ENCODE measurements at places on chromosomes 6 and 20.

DNA sequence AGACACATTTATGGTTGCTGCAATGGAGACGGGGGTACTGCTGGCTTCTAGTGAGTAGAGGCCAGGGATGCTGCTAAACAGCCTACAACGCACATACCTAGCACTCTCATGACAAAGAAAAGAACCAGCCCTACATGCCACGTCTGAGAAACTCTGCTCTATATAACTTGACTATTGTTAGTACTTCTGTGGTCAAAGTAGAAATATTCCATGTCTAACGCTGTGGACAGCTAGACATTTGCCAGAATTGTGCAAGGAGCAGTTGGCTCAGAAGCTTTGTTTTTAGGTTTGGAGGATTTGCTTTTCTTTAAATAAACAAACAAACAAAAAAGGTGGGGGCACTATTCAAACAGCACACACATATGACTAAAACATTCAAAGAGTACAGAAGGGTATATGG lies 20.5 kb downstream of the UBE2V1 start:
- DNase-seq, result no peak

DNA sequence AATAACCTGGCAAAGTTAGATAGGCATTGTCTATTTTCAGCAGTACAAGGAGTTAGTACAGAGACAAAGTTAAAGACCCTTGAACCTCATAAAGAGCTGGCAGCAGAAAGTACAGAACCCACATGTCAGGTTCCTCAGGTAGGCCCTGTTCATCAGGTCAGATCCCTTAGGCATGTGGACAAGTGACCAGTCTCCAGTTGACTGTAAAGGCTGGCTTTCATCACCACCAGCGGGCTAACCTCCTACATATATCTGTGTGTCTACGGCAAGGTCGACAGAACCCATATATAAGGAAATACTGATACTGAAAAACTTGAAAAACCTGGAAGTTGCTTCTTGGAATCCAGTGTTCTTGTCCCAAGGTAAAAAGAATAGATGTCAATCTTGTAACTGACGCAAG lies 223.1 kb upstream of the SGK1 start:
- DNase-seq, result no peak

GRCh38 chr6:45075246-45075645 lies 252.9 kb upstream of the RUNX2 start:
- no peak for DNase-seq

- no peak for DNase-seq
These were observed 55.3 kb upstream of the BTN3A2 start for GRCh38 chr6:26309731-26310142.

GRCh38 chr20:62953839-62954703 lies 1.6 kb downstream of the SLC17A9 start:
- peak; percentile 80 for DNase-seq

DNA sequence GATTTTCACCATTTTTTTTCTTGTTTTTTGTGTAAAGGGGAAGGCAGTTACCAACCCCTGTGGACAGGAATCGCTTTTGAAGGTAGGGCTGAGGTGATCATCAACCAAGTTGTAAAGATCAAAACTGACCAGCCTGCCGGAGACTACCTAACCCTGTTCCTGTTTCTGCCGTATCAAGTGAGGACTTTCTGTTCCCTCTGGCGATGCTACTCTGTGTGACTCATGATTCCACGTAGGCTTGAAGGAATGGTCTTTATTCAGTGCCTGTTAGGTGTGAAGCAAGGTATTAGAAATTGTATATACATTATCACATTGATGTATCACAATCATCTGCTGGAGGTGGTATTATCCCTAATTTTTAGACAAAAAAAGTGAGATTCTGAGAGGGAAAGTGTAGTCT lies 161.3 kb downstream of the SOX4 start:
- no peak for DNase-seq

GRCh38 chr20:46139908-46140482 lies 21.9 kb downstream of the CD40 start:
- DNase-seq, result peak; percentile 91

- DNase-seq, result no peak
These were observed 201.8 kb upstream of the LRFN2 start for GRCh38 chr6:40788661-40789655.
